ENCODE measurements at places on chromosomes 16 and 17.

DNA sequence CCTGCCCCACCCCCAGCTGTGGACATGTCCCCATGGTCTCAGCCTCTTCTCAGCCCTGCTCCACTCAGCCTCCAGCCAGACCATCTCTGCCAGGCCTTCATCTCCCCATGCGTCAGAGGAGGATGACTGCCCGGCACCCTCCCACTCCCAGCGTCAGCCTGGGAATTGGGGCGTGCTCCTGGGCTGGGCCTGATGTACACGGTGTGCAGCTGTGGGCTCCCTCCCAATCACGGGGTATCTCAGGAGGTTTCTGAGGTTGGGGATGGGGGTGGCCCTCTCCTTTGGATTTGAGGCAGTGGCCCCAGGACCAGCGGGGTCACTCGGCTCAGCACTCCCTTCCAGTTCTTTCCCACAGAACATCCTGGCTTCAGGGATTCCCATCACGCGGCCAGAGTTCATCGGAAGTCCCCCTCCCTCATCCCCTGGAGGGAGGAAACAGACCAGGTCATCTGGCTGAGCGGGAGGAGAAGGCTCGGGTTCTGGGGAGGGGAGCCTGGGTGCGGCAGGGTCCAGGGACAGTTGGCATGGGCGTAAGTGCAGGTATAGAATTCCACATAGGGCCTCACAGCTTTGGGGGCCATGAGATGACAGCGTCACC, 36.9 kb downstream of the SOCS3 start:
- DNase-seq, result no peak

- DNase-seq, result no peak
These were observed 66.3 kb downstream of the BPTF start for GRCh38 chr17:67891481-67892119.

DNA sequence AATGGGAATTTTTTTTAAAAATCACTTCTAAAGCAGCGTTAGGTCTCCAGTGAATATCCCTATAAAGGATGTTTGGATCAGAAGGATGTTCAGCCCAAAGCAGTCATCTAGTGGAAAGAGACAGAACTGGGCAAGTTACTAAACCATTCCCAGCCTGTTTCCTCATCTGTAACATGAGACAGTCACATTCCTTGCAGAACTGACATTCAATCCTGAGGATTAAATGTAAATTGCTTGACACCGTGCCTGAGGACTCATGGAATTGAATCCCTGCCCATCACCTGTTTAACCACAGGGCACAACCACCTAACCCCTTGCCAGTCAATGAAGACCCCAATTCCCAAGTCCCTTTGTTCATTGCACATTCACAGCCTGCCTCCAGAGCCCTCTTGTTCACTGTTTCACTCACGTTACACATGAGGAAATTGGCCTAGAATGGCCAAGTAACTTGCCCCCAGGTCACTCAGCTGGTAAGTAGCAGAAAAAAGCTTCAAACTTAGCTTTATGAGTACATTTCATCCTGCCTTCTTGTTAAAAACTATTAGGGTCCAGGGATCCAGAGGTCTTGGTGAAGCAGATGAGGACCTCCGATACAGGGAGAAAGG, 1.4 kb downstream of the CMTM2 start:
- DNase-seq, result no peak

DNA sequence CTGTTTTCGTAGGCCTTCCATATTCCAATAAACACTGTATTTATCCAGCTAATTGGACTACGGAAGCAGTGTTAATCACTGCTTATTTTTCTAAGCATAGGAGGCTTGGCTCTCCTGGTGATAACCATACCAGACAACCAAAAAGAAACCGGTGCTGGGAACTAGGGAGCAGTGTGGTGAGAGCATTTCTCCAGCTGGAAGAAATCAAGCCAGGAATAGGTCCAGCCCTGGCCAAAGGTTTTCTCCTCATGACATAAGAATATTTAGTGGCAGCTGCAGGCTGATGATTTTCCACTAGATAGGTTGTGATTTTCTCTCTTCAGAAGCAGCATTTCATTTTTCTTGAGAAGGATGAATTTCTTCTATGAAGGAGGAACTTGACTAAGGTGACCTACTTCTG, 141.5 kb downstream of the TRIM37 start:
- no peak for DNase-seq

GRCh38 chr16:12094537-12095265, 118.2 kb downstream of the SNX29 start:
- DNase-seq, result no peak

GRCh38 chr17:74618451-74618850, 5.1 kb downstream of the CD300E start:
- DNase-seq, result no peak

- peak; percentile 70 for DNase-seq
These were observed 13.6 kb upstream of the EEF2K start for GRCh38 chr16:22192261-22193062.

GRCh38 chr17:40433551-40434415, 9.5 kb upstream of the IGFBP4 start:
- no peak for DNase-seq

- DNase-seq, result no peak
These were observed 35.0 kb downstream of the NMT1 start for GRCh38 chr17:45096141-45096540.
